ENCODE measurements at places on chromosomes 3 and 15.
A peak's percentile ranks its signal among the peaks of the same experiment; 100 is the strongest.

DNA sequence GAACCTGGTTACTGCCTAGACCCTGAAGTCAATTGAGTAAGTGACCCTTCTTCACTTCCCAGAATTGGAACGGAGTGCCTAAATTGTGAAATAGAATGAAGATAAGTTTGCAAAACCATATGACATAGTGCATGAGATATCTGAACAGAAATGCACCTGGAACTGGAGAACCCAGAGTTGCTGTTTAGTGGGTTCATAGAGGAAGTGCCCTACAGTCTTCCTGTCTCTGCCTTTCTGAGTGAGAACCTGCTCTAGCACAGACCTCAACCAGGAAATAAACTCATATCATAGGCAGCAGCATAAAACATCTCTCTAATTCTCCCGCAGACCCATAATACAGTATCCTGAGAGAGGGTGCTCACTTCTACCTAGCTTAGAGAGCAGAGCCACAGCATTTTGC, 82.9 kb downstream of the EOMES start:
- DNase-seq = no peak

DNA sequence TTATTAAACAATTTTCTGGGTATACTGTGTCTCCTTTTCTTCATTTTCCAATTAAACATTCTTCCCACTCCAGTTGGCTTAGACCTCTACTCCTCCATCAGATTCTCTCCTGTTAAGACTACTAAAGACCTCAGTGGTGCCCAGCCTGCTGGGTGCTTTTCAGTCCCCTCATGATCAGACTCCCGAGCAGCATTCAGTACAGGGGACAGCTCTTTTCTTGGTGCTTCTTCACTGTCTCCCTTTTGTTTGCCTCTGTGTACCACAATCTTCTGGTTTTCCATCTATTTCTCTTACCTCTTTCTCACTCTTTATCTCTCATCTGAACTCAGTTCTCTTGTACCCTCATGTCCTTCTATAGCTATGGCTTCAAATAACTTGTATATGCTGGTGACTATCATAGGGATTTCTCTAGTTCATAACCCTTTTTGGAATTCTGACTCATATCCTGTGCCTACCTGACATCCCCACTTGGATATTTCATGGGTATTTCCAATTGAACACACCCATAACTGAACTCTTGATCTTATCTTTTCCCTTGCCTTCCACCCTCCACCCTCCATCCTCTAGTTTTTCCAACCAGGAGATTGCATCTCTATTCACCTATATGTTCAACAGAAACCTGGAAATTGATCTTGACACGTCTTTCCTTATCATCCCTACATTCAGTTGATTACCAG, 55.6 kb upstream of the ABHD10 start:
- no peak for DNase-seq

DNA sequence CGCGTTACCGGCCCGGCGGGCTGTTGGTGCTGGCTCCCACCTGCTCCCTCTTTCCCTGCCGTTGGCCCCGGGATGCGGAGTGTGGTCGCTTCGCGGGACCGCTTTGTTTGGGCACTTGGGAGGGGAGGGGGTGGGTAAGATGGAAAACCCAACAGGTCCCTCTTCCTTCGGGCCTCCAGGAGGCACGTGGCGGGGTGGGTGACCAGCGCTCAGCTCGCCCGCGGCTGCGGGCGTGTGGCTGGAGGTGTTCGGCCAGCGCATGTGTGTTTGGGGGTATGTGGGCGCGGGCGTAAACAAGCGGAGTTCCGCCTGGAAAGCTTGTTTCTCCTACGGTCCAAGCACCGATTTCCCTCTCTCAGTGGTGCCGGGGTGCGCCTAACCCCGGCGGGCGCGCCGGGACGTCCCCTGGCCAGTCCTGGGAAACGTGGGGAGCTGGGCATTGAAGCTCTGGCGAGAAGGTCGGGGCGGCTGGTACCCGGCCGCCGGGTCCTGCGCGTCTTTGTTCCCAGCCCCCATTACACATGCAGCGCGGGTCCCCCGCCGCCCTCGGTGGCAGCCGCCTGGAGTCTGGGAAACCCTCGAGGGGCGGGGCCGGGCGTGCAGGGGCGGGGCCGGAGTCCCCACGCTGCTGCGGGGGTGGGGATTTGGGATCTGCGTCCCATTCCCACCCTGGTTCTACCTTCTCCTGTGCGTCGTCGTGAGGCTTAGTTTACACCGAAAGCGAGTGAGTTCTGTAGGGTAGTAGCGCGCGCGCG, 1.4 kb downstream of the ACVR2B start:
- peak; percentile 95 for DNase-seq

GRCh38 chr3:170355738-170356595, 1.5 kb upstream of the SKIL start:
- peak; percentile 47 for DNase-seq

- DNase-seq = peak; percentile 90
These were observed 33.3 kb downstream of the CCNB2 start for GRCh38 chr15:59138243-59138642.
